GM12878 (cell line): ENCODE measurements at places on chromosomes 3 and 15. TPM values are rescaled to one million over a fixed set of nuclear protein-coding genes. Genes with fewer than 3 reads are reported as not detected.

The EFCC1 gene
- total RNA-seq = not detected in 2 replicates

The MB21D2 gene
- 16.1 and 16.6 TPM in 2 replicates for total RNA-seq

GRCh38 chr15:58227706-58228543, 89.7 kb downstream of the AQP9 start:
- DNase-seq = peak; percentile 37

DNA sequence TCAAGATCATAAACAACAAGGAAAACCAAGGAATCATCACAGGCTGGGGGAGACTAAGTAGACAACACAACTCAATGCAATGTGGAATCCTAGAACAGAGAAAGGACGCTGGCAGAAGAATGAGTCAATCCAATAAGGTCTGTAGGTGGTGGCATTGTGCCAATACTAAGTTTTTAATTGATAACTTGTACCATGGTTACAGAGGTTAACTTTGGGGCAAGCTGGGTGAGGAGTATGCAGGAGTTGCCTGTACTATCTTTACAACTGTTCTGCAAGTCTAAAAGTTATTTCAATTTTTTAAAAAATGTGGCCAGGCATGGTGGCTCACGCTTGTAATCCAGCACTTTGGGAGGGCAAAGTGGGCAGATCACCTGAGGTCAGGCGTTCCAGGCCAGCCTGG, 46.2 kb downstream of the RORA start:
- no peak for DNase-seq

DNA sequence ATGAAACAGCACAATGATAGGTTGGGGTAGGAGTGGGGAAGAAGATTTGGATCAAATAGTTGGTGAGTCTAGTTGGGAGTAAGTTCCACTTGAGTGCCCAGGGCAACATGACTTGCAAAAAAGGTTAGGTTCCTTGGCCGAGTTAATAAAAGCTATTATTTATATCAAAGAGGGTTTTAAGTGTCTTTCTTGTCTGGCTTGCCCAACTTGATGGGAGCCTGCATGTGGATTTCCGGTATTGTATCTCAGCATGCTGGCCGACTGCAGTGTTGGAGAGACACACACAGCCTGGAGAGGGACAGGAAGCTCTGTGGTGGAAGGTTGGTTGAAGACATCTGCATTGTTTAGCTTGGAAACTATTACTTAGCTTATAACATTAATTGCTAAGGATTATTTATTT, 449.5 kb upstream of the TBL1XR1 start:
- DNase-seq = no peak

DNA sequence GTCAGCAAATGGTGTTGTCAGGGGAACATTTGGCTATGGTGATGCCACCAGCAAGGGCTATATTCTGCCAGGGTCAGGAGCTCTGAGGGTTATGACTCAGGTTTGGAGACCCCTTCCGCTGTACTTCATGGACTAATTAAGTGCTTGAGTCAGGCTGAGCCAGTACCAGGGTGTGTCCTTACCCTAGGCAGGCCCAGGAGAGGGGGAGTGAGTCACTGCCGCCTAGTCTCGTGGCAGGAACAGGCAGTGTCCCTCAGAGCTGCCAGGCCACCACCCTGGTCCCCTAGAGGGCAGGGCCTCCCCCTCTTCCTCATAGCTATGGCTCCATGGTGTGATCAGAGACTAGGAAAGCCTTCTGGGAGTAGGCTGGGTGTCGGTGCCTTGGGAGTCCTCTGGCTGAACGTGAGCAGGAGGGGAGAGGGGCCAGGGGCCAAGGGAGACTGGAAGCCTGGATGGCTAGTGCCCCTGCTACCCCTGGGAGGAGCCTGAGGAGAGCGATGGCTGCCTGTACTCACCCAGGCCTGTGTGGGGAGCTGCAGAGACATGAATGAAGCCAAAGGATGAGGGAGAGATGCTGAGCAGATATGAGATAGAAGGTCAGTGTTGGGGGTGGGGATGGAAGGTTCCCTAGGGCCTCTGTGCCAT, 10.6 kb downstream of the MAPKAPK3 start:
- no peak for DNase-seq

DNA sequence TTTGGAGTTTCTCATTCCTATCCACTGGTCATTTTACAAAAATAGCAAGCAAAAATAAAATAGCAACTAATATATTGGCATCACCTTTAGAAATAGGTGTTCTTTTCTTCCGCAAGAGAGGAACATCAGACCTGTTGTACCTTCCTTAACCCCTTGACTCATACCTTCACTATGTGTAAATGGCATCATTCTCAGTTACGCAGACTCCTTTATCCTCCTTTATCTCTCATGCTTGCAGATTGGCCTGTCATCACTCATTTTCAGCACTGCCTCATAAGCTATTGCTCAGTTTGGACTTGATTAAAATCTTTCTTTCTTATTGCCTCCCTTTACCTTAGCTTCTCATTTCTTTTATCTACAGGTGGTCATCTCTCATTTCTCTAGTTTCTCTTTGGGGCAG, 21.4 kb downstream of the ARHGEF26 start:
- no peak for DNase-seq

- DNase-seq = no peak
These were observed 57.5 kb downstream of the SST start for GRCh38 chr3:187612656-187613055.

GRCh38 chr3:76324101-76324500, 538.8 kb upstream of the ZNF717 start:
- DNase-seq = no peak
